ENCODE measurements at places on chromosomes 3 and 15.

- no peak for DNase-seq
Observed at GRCh38 chr3:124115956-124116355, 124.0 kb upstream of the ROPN1 start.

GRCh38 chr3:190155752-190156151 is 35.1 kb upstream of the P3H2 start:
- DNase-seq, result no peak

GRCh38 chr3:23117856-23118255 is 85.3 kb upstream of the UBE2E2 start:
- DNase-seq, result no peak

DNA sequence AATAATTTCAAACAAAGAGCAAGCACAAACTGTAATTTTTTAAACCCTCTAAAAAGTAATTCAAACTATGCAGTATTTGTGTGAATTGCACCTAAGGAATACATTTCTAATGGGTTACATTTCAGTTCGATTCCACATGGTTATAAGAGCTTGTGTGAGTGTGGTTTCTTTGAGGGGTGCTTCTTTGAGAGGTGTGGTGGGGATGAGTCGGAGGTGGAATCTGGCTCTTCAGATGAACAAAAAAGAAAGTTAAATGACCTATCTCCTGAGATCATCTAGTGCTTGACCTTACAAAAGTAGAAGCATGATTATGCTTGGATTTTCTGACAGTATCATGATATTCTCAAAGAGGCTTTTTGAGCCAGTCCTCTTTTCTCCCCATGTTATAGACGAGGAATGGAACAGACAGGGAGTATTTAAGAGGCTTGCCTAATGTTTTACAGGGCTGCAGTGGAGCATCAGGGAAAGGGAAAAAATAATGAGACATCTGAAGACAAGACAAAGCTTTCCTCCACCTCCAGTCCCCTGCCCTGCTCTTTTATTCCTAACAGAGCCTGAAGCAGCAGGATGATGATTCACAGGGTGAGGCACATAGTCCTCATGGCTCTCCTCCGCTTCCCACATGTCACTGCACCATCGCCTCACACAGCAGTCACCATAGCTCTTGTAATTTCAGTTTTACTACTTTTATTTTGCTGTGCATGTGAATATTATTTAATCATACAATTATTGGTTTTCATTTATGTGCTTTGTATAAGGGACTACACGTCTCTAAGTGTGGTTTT is 82.0 kb downstream of the LYSMD4 start:
- DNase-seq, result no peak
